ENCODE measurements at places on chromosomes 12 and 14. TPM values are rescaled to one million over a fixed set of nuclear protein-coding genes. Genes with fewer than 3 reads are reported as not detected.

PROX2 gene
- total RNA-seq, result 0.14 TPM

TAPBPL gene
- 60.6 TPM for total RNA-seq

SETD1B gene
- 3.0 TPM for total RNA-seq

LRRIQ1 gene
- 0.33 TPM for total RNA-seq

ADAM21 gene
- 0.05 TPM for total RNA-seq

PNMA1 gene
- total RNA-seq, result 5.0 TPM

LHX5 gene
- total RNA-seq, result under 0.01 TPM

NTN4 gene
- 2.4 TPM for total RNA-seq

OR10AD1 gene
- not detected for total RNA-seq

ASPG gene
- 0.24 TPM for total RNA-seq

PTGES3 gene
- 101 TPM for total RNA-seq

LAG3 gene
- total RNA-seq, result 1.5 TPM

OR11H7 gene
- total RNA-seq, result not detected

ANKRD9 gene
- 2.2 TPM for total RNA-seq

DLGAP5 gene
- 67.6 TPM for total RNA-seq

KLRD1 gene
- 1.1 TPM for total RNA-seq

TAS2R19 gene
- total RNA-seq, result 2.0 TPM

KRT4 gene
- total RNA-seq, result 0.66 TPM

KRT79 gene
- total RNA-seq, result 1.0 TPM

IRF9 gene
- total RNA-seq, result 117 TPM

PTCSC3 gene
- total RNA-seq, result not detected

PGF gene
- total RNA-seq, result 7.0 TPM

PKP2 gene
- total RNA-seq, result 6.0 TPM

BCL2L14 gene
- total RNA-seq, result 11.4 TPM

KRT78 gene
- total RNA-seq, result 0.42 TPM

GPRC5A gene
- 0.09 TPM for total RNA-seq

MAP3K9 gene
- total RNA-seq, result 0.47 TPM

TMEM253 gene
- 0.14 TPM for total RNA-seq

KLRB1 gene
- 22.6 TPM for total RNA-seq

SEC23A gene
- total RNA-seq, result 47.3 TPM

TSHR gene
- total RNA-seq, result 20.1 TPM

TPPP2 gene
- not detected for total RNA-seq

OTOGL gene
- 0.42 TPM for total RNA-seq

CIT gene
- total RNA-seq, result 9.1 TPM

C12orf56 gene
- total RNA-seq, result 3.7 TPM

PRKCH gene
- 81.8 TPM for total RNA-seq

ERP27 gene
- total RNA-seq, result 1.3 TPM

ASIC1 gene
- total RNA-seq, result 1.3 TPM

MGP gene
- total RNA-seq, result 14.5 TPM

KCNH3 gene
- 1.4 TPM for total RNA-seq

NID2 gene
- 7.5 TPM for total RNA-seq

FSCB gene
- not detected for total RNA-seq

PPFIA2 gene
- total RNA-seq, result 0.24 TPM

ANO4 gene
- total RNA-seq, result 0.28 TPM

CATSPERB gene
- total RNA-seq, result 0.99 TPM

SH2B3 gene
- total RNA-seq, result 8.4 TPM

C12orf54 gene
- total RNA-seq, result 0.19 TPM

STYK1 gene
- 0.33 TPM for total RNA-seq

GARIN6 gene
- total RNA-seq, result not detected

AQP5 gene
- 0.09 TPM for total RNA-seq

RNF212B gene
- total RNA-seq, result 0.05 TPM
